ENCODE measurements at places on chromosomes 2 and 18.

- no peak for DNase-seq
Measured at GRCh38 chr2:70718241-70718640, 49.8 kb downstream of the ADD2 start.

GRCh38 chr2:105113616-105114291 lies 75.9 kb downstream of the MRPS9 start:
- no peak for DNase-seq

DNA sequence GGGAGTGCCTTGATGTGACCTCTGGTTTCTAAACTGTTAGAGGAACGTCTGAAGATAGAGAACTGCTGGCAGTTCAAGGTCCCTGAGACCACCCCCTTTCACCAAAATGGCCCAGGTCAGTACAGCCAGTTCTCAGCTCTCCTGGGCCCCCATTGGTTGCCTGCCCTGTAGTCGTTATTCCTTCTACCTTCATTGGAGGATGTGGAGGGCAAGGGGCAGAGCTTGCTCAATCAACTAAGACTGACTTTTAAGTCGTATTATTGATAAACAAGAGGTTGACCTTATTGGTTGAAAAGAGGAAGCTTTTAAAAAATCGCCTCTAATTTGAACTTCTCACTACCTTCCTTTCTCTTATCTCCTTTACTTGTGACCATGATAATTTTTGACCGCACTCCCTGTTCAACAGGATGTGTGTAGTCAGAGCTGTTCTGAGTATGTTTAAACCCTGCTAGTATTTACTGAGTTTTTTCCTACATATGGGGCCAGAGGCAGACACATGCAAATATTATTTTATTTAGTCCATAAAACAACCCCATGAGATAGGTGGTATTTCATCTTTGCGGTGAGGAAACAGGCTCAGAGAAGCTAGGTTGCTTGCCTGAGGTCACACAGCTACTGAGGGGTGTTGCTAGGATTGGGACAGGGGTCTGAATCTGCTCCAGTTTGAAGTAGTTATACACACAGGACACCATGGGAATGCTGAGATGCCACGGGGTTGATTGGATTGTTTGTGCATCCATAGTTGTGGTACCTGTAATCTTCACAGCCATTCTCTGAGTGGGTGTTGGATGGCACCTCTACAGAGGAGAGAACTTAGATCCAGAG lies 65.9 kb downstream of the TMEM247 start:
- no peak for DNase-seq

- no peak for DNase-seq
Measured at GRCh38 chr2:71615767-71616730, 162.7 kb downstream of the DYSF start.

DNA sequence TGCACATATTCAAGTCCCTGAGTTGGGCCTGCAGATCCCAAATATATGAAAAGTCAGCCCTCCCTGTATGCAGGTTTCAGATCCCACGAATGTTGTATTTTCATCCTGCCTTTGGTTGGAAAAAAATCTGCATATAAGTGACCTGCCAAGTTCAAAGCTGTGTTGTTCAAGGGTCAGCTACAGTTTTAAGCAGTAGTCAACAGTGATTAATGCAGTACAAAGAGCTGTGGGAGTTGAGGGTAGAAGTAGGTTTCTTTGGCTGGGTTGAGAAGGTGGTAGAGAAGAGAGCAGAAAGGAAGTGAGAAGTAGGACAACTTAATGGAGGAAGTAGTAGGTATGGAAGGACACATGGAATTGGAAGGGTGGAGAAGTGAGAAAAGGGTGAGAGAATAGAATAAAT lies 127.9 kb downstream of the ANKRD44 start:
- no peak for DNase-seq

- DNase-seq: no peak
Measured at GRCh38 chr2:43314299-43314927, 88.0 kb upstream of the ZFP36L2 start.

- DNase-seq: no peak
Measured at GRCh38 chr2:23624915-23625314, 239.9 kb downstream of the KLHL29 start.

GRCh38 chr2:40199771-40200170 lies 252.1 kb downstream of the SLC8A1 start:
- peak; percentile 67 for DNase-seq

DNA sequence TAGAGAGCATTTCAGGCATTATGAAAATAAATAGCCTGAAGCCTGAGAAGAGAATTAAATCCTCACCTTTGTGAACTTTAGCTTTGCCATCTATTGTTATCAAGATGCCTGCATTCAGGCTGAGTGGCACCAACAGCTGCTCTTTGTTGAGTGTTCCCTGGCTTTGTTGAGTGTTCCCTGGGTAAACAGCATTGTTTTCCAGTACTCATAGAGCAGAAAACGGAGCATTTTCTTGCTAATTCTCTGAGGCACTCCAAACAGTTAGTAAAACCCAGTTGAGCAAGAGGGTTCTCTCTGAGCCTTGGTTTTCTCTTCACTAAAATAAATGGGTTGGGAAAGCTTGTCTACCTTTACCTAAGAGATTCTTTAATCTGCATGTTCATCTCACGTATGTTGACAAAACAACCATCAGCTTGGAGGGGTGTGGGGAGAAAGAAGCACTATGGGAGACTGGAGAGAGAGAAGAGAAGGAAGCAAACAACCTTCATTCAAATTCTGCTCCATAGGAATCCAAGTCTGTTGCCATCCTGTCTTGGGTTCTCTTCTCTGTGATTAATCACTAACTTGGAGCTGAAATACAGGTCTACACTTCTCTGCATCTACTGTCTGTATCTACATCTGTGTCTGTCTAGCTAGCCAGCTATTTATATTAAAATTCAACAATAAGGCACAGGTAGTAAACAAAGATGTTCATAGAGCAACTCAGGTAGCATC lies 567.0 kb upstream of the SOX11 start:
- DNase-seq: no peak

GRCh38 chr2:213065583-213066442 lies 85.6 kb downstream of the IKZF2 start:
- peak; percentile 9 for DNase-seq

DNA sequence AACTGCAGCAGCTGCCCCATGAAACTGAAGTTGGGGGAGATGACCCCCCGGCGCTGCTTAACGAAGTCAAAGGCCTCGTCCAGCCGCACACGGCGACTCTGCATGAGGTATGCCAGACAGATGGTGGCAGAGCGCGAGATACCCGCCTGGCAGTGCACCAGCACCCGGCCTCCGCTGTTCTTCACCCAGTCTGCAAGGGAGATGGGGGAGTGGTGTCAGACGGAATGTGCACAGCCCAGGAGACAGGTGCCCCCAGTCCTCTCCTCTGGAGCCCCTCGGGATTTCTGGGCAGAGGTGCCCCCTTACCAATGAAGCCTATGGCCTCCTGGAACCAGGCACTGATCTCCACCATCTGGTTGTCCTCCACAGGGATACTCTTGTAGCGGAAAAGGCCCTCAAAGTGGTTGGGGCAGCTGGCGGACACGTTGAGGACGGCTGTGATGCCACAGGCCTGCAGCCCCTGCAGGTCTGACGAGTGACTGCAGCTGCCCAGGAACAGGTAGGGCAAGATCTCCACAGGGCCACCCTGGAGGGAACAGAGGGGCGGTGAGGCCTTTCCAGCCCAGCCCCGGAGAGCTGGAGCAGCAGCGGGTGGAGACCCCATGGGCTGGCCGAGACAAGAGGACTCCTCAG lies 1.3 kb downstream of the DUSP2 start:
- DNase-seq: no peak

GRCh38 chr2:61763605-61764034 lies 90.2 kb downstream of the FAM161A start:
- peak; percentile 90 for DNase-seq

GRCh38 chr2:73699437-73699836 lies 37.7 kb downstream of the TPRKB start:
- DNase-seq: no peak

DNA sequence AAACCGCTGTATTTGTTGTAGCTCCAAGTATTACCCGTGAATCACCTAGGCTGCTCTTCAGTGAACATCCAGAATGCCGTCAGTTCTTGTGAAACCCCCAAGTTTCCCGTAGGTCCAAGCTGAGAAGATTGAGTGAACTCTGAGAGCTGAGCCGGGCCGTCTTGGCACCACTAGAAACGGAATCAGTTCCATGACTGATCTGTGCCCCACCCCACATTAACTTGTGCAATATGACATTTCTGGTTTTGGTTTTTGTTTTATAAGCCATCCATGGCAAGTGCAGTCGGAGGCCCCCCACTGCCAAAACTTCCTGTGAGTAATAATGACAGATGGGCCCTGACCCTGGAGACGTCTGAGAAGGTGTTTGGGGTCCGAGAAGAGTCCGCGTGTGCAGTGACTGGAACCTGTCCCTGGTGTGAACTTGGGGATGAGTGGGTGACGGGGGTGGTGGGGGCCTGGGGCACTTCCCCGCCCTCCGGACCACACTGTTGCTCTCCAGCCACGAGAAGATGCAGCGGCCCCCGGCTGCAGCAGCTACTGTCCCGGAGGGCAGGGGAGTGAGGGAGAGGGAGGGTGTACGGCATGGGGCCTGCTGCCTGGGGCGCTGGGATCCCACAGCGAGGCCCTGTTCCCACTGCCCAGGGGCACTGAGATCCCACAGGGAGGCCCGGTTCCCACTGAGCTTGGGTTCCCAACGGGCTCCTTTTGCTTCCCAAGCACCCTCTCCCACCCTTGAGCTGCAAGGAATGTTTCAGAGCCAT lies 26.5 kb downstream of the NFATC1 start:
- peak; percentile 13 for DNase-seq

GRCh38 chr2:33022989-33023727 lies 76.4 kb downstream of the LTBP1 start:
- DNase-seq: peak; percentile 91

- DNase-seq: no peak
Measured at GRCh38 chr2:128612628-128613027, 294.0 kb upstream of the HS6ST1 start.

- DNase-seq: no peak
Measured at GRCh38 chr2:6750411-6751158, 115.1 kb downstream of the CMPK2 start.

DNA sequence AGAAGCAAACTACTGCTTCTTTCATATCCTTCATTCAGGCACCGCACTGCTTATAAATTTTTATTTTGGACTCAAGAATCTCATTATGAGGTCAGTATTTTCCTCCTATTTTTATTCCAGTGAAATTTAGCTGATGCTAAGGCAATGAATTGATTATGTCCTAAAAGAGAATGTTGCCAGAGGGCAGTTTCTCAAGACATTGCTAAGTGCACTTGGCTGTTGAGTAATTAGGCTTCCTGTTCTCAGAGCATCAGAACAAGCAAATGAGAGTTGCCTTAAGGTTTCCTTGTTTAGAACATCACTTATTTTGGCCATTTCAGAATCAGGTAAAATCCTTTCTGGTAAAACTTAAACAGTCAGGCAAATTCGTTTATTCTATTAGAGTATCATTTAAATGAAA lies 548.6 kb upstream of the ZEB2 start:
- no peak for DNase-seq

GRCh38 chr18:433298-433697 lies 67.2 kb downstream of the COLEC12 start:
- DNase-seq: peak; percentile 39

GRCh38 chr2:234046521-234046920 lies 4.0 kb upstream of the SPP2 start:
- DNase-seq: no peak

Data from EH (cell line).